ENCODE measurements at places on chromosomes 16 and 17.

DNA sequence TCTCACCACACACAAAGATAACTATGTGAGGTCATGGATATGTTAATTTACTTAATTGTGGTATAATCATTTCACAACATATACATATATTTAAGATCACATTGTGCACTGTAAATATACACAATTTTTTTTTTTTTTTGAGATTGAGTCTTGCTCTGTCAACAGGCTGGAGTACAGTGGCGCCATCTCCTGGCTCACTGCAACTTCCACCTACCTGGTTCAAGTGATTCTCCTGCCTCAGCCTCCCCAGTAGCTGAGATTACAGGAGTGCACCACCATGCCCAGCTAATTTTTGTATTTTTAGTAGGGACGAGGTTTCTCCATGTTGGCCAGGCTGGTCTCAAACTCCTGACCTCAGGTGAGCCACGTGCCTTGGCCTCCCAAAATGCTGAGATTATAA, 11.5 kb upstream of the PRSS54 start:
- DNase-seq: no peak

DNA sequence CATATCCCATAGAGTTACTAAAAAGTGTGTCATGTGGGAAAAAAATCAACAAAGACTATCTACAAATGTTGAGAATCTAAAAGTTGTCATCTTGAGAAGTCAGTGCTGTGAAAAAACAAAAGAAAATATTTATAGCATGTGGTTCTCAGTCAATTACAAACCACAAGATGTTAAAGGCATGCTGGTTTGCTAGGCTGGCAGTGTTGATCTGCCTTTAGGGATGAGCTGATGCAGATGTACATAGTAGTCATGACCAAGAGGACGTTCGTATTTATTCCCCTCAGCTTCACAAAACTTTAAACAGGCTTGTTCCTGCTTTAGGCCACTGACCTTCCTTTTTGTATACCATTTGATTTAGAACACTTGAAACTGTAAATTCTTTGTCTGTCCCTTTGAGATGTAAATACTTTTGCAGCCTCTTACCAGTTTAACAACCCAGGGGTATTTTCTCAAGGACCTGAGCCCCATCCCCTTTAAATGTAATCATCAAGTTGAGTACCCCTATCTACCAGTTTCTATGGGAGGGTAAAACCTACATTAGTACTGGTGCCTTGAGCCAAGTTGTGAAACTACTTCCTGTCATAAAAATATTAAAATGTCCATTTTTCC, 446.6 kb downstream of the KCNJ18 start:
- DNase-seq: peak; percentile 14

GRCh38 chr17:869567-870525, 87.7 kb downstream of the MRM3 start:
- DNase-seq: peak; percentile 77

- no peak for DNase-seq
Observed at GRCh38 chr17:71111934-71112333, 942.6 kb downstream of the KCNJ2 start.

DNA sequence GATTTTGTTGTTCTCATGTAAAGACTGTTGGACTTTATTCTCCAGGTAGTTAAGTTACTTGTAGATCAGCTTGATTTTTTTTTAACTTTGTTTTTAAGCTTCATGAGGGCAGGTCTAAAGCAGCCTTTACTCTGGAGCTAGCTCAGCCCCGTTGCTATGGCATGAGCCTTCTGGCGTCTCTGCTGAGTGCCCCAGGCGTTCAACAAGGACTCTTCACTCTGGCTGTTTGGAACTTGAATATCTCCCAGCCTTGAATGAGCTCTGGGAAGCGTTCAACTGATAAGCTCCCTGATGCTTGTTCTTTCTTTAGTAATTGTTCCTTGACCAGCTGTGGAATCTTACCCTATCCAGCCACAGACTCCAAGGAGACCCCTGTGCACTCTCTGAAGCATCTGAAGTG, 82.3 kb downstream of the GNAO1 start:
- no peak for DNase-seq
